ENCODE measurements at places on chromosomes 7 and 10. TPM values are rescaled to one million over a fixed set of nuclear protein-coding genes. Genes with fewer than 3 reads are reported as not detected.

EGR2 gene
- total RNA-seq: 87.8 TPM

FBXW4 gene
- total RNA-seq: 44.2 TPM

TUBB8 gene
- not detected for total RNA-seq

DNA sequence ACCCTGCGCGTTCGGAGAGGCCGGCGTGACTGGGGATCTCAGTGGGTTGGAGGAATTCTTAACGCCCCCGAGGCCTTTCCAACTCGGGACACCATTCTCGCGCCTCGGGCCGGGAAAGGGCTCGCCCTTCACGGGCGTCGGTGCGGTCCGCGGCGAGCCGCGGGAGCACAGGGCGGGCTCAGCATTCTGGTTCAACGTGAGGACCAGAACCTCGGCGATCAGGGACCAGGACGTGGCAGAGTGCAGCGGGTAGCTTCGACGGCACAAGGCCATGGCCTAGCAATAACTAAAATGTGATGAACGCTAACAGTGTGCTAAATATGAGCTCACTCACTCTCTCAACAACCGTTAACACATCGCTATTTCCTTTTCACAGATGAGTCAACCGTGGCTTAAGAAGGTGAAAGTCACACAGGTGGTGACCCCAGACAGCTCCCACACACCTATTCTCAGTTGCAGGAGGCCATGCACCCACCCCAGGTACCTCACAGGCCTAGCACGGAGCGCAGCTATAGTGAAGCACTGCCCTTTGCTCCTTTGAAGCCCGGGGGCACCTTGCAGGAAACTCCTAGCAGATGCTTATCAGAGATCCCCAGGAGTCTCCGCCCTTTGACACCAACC is 4.5 kb upstream of the EMX2 start:
- DNase-seq: no peak

PIK3CG gene
- 26.3 TPM for total RNA-seq

GRCh38 chr10:11181978-11182377 is 164.3 kb downstream of the CELF2 start:
- DNase-seq: no peak

RAPGEF5 gene
- total RNA-seq: 0.50 TPM

TLL2 gene
- total RNA-seq: not detected

CHRM2 gene
- total RNA-seq: not detected

DNA sequence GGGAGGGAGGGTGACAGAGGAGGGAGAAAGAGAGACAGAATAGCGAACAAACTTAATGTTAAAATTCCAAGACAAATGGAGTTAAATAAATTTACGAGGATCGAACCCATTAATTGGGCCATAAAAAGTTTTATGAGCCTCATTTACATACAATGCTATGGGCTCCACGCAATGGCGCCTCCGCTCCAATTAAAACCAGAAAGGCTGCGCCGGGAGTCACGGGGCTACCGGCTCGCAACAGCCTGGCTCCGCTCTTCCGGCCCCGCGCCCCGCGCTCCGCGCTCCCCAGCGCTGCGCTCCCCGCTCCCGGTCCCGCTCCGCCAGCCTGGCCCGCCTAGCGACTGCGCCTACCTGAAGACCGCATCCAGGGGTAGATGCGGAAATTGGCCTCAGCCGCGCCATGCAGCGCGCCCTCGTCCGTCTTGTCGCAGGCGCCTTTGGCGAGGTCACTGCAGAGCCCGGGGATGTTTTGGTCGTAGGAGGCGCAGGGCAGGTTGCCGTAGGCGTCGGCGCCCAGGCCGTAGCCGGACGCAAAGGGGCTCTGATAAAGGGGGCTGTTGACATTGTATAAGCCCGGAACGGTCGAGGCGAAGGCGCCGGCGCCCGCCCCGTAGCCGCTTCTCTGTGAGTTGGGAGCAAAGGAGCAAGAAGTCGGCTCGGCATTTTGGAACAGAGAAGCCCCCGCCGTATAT is 513 bp downstream of the HOXA7 start:
- no peak for DNase-seq

DNA sequence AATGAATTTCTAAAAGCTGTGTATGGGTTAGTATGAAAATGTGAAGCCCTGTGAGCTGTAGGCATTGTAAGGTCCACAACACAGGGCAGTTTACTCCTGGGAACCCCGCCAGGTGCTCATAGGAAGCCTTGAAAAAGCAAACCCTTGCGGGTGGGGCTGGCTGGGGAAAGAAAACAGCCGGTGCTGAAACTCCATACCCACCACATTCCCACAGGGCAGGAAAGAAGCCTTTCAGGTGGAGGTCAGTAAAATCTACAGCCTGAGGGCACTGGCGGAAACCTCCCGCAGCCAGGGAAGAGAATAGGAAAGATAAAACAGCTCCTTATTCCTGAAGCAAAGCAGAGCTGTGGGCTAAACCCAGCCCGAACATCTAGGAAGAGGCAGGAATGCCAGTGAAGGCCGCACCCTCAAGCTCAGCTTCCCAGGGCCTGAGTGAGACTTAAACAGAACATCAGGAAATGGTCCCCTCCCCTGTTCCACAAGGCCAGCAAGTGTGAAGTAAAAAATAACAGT is 34.7 kb downstream of the PODXL start:
- DNase-seq: no peak

KCNIP2 gene
- total RNA-seq: 0.96 TPM

DNA sequence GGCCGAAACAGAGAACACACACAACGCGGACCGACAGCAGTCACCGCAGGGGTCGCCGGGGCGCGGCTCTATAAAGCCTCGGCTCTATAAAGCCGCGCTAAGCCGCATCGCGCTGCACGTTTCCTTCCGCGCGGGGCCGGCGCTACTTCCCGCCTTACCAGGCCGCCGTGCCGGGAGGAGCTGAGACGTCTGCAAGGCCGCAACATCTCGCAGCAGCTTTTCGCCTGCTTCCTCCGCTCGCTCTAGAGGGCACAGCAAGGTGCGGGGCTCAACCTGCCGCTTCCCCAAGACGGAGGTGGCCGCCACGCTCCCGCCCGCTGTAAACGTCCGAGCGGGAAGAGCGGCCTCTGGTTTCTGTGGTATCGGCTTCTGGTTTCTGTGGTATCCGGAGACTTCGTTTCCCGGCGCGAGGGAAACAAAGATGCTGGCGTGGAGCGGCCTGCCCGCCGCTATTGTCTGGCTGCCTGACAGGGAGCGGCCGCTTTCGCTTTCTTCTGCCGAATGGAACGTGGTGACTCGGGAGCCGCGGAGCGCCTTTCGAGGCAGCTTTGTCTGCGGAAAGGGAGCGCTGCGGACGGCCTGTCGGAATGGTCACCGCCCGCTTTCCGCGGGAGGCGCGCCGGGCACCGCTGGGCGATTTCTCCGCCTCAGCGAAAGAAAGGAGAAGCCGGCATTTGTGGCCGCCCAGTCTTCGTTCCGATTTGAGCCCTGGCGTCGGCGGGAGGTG is 91.8 kb downstream of the SPAG6 start:
- peak; percentile 91 for DNase-seq

- DNase-seq: no peak
Measured at GRCh38 chr7:28510026-28510369, 97.7 kb downstream of the CREB5 start.

SFRP4 gene
- not detected for total RNA-seq

CLDN4 gene
- 0.15 TPM for total RNA-seq

CFTR gene
- total RNA-seq: not detected

DNA sequence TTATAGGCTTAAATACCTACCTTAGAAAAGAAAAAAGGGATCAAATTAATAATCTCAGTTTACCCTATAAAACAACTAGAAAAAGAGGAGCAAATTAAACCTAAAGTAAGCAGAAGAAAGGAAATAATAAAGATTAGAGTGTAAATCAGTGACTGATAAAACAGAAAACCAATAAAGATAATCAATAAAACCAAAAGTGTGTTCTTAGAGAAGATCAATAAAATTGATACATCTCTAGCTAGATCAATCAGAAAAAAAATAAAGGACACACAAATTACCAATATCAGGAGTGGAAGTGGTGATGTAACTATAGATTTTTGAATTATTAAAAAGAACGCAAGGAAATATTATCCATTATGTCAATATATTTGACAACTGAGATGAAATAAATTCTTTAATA is 69.2 kb upstream of the NAMPT start:
- no peak for DNase-seq

GRCh38 chr10:111831058-111831457 is 352.5 kb downstream of the GPAM start:
- no peak for DNase-seq

- DNase-seq: no peak
Measured at GRCh38 chr7:111586711-111587409, 24.6 kb upstream of the IMMP2L start.

ASZ1 gene
- not detected for total RNA-seq

FRAT2 gene
- 9.8 TPM for total RNA-seq

GIMAP6 gene
- 45.8 TPM for total RNA-seq

All from CD8-positive, alpha-beta memory T cell (primary cell).